ENCODE measurements at places on chromosomes 7 and 10.
A peak's percentile ranks its signal among the peaks of the same experiment; 100 is the strongest.

DNA sequence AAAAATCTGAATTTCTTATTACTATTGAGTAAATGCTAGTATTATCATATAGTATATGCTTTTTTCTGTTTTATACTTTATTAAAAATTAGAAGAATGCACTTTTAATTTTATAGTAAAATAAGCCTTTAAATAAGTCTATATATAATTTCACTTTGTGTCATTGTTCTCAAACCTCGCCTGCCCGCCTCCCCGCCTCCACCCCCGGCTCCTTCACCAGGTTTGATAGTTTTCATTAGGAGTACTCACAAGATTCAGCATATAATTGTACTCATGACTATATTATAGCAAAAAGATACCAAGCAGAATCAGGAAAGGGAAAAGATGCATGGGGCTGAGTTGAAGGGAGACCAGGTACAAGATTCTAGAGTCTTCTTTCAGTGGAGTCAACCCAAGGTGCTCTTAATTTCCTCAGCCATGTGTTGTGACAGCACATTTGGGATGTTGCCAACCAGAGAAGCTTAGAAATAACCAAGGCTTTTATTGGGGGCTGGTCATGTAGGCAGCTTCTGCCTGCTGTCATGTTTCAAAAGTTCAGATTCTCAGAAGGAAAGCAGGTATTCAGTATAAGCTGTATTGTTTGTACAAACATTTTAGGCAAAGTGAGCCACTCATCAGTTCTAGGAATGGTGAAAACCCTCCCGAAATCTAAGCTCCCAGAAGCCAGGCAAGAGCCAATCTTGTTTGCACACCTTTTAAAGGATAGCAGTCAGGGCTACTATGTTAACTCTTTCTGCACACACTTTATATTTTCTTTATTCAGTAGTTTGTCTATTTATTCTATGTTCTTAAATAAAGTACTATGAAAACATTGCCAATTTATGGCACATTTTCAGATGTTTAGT is 12.3 kb downstream of the NHLRC2 start:
- no peak for DNase-seq

DNA sequence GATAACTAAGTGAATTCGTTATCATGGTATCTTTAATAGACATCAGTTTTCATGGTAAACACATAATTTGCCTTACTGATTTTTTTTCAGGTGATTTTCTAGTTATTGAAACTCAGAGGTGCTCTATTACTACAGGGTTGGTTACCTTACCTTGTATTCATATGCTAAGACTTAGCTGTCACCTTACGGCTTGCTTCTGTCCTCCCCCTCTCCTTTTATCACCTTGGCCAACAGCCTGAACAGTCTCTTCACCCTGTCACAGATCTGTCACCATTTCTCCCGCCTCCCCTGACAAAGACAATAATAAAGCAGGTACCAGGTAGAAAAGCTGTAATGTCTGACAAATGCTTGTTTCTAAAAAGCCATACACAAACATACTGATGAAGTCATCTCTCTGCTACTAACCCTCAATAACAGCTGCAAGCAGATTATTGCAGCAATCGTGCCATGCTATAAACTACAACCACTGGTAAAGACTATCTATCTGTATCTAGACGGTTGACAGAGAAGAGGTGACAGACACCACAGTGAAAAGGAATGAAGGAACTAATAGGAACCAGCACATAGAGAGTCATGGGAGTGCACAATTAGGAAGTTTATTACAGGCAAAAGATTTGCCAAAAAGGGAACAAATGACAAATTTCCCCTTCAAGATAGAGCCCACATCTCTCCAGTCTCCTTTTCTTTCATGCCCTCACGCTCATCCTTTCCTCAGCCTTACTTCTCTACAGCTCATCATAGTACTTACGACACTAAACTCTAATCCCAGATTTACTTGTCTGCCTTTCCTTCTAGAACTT is 57.2 kb downstream of the ARHGAP12 start:
- DNase-seq: no peak

- DNase-seq: no peak
These were observed 127.2 kb upstream of the CDK6 start for GRCh38 chr7:92963566-92963965.

- no peak for DNase-seq
These were observed 98.5 kb upstream of the KDM7A start for GRCh38 chr7:140275069-140275965.

DNA sequence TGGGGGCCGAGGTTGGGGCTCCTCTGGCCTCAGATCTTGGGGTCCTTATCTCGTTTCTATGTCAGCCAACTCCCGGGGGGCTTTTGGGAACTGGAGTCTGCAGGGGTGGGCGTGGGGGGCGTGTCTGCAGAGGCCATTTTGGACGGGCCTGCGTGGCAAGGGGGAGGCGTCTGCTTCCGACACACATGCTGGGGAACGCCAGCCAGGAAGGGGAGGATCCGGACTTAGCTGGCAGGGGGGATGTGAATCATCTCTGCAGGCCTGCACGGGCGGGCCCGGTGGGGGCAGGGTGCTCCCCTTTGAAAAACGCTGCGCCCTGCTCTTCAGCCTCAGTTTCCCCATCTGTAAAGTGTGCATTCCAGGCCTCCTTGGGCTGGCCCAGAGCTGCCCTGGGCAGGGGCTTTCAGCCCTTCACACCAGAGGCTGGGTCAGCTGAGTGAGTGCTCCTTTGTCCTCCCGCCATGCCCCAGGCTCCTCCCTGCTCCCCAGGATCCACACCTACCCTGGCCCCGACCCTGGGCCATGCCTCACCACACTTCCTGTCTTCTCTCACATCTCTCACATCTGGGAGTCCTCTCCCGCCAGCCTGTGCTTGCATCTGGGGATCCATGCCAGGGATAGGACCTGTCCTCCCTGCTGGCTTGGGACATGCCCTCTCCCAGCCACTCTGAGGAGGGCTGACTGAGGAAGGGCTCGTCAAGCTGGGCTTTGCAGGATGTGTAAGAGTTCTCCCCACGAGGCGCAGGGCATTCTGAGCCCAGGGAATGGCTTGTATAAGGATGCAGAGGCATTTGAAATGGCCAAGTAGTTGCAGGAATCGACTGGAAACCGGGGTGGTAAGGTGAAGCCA is 172.6 kb upstream of the TNRC18 start:
- peak; percentile 47 for DNase-seq

- DNase-seq: no peak
These were observed 44.1 kb upstream of the CNPY1 start for GRCh38 chr7:155590215-155591018.

DNA sequence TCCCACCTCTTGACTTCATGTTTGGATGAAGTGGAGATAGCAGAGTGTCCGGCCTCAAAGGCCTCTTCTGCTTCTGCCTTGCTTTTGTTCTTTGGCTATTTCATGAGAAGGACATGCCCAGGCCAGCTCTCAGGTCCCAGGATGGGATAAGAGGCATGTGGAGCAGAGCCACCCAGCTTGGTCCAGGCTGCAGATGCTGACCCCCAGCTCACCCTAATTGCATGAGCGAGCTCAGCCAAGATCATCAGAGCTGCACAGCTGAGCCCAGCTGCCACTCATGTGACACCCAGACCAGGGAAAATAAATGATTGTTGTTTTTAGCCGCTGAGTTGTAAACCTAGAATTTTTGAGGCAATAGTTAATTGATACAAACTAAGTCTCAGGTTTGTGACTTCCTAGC is 230.0 kb downstream of the PHF14 start:
- DNase-seq: no peak

DNA sequence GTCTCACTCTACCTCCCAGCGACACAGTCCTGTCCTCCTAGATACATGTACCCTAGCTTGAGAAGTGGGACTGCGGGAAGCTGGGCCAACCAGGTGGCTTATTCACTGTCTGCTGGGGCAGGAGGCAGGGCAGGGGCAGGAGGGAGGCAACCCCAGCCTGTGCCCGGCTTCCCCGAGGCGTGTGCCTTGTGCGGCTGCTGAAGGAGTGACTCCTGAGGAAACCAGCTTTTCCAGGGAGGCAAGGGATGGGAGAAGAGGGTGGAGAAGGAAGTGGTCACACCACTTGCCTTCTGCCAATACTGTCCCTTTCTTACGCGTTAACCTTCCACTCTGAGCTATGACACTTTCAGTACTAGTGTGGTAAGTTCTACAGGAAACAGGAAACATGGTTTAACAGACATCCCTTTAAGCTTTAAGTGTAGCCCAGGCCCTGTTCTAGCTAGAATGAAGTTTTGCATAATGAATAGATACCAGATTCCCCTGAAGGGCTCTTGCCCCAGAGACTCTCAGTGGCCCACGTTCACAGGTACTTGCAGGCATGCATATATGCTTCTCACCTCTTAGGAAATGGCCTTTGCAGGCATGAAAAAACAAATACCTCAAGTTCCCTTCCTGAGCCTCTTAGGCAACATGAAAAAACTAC is 40.6 kb downstream of the SYPL1 start:
- DNase-seq: no peak

- DNase-seq: no peak
These were observed 86.7 kb downstream of the DGKI start for GRCh38 chr7:137760111-137760510.

GRCh38 chr7:109641445-109641844 is 1071.8 kb downstream of the DNAJB9 start:
- DNase-seq: no peak

DNA sequence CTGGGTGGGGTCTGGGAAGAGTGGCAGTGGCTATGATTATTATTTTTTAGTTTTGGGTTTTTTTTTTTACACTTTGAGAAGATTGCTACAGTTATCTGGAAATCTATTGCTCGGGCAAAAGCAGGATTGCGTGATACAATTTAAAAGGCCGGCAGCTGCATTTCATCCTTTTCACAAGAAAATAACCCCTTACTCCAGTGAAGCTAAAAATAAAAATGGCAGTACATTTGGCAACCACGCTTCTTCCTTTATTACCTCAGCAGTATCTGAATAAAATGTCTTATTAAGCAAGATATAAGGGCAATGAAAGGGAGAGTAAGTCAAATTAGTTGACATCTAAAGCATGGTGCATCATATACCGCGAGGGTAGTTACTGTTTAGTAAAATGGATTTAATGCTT is 496.8 kb downstream of the LRMDA start:
- no peak for DNase-seq

DNA sequence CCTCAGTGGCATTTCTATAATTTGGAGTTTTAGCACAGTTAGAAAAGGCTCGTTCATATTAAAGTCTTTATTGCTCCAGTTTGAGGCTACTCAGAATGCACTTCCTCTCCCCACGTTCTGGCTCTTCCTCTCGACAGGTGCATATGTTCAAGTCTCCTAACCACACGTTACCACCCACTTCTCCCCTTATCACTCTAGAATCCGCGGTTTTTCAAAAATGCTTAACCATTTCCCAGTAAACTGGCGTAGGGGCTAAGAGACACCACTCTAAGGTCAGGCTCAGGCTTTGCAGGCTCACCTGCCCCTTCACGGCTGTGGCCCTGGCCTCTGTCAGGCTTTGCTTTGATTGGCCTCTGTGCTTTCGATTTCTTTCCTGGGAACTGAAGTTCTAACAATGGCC is 383.6 kb downstream of the GLRX3 start:
- no peak for DNase-seq

- no peak for DNase-seq
These were observed 44.2 kb downstream of the JAZF1 start for GRCh38 chr7:28136420-28136819.

GRCh38 chr7:116805100-116805544 is 57.3 kb upstream of the CAPZA2 start:
- no peak for DNase-seq

DNA sequence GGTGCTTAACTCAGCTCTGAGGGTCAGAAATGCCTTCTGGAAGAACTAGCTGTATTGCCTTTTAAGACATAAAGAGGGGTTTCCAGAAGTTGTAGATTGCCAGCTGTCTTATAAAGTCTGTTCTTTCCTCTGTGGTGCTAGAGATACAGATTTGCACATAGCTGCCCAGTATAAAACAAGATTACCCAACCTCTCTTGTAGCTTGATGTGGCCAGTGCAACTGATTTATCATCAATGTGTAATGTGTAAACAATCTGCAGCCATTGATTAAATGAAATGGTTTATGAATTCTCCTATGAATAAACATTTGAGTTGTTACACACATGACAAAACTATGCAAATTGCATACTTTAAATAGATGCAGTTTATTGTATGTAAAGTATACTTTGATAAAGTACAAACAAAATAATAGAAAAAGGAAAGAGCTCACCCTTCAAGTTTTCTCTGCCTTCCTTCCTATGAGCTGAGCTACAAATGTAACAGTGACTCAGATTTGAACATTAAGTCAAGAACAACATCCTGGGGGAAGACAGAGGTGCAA is 195.2 kb downstream of the TMEM26 start:
- no peak for DNase-seq

DNA sequence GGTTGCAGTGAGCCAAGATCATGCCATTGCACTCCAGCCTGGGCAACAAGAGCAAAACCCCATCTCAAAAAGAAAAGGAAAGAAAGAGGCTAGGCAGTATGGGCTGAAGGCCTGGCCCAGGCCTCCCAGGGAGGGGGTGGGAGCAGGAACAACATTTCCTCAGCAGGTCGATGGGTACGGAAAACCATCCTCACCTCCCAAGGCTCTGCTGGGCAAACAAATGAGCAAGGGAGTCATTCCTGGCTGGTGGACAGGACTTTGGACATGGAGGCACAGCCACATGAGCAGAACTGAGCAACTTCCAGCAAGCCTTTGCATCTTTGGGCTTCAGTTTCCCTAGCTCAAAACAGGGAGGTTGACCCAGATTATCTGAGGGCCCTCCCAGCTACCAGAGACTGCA is 13.0 kb downstream of the OGDHL start:
- no peak for DNase-seq

- no peak for DNase-seq
These were observed 620 bp downstream of the ZNF117 start for GRCh38 chr7:64990216-64990615.

- DNase-seq: no peak
These were observed 110.1 kb downstream of the SNX13 start for GRCh38 chr7:17830206-17830605.

DNA sequence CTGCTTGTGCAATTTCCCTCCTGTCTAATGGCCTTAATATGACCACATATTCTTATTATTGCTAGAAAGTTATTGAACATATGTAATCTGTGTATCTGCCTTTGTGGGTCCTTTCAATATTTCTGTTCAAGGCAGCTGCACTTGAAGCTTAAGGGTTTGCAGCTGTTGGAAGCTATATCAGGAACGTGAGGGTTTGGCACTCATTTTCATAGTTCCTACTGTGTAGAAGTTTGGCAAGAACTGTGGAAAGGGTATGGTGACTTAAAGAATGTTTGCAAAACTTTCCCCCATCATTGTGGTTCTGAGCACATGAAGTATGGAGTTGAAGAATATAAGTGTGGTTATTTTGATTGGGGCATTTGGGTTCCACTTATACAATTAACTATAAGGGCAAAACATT is 144.7 kb upstream of the SEMA3A start:
- DNase-seq: no peak

GRCh38 chr10:73991884-73992245 is 6.1 kb upstream of the VCL start:
- peak; percentile 57 for DNase-seq

All from stimulated activated CD4-positive, alpha-beta T cell treated with anti-CD3 and anti-CD28 coated beads, Interleukin-12 subunit alpha, Interleukin-12 subunit beta, amount 100 ng/mL, for 24 hours (primary cell).